Liver (tissue), 10 donors: ENCODE measurements at places on chromosomes 4 and X. TPM values are rescaled to one million over a fixed set of nuclear protein-coding genes. Genes with fewer than 3 reads are reported as not detected.

Gene SPANXC
- total RNA-seq = not detected

Gene AFF2
- 0.50 TPM for total RNA-seq

Gene TRIM61
- total RNA-seq = 0.50 TPM

Gene P2RY4
- total RNA-seq = 0.08 TPM

DNA sequence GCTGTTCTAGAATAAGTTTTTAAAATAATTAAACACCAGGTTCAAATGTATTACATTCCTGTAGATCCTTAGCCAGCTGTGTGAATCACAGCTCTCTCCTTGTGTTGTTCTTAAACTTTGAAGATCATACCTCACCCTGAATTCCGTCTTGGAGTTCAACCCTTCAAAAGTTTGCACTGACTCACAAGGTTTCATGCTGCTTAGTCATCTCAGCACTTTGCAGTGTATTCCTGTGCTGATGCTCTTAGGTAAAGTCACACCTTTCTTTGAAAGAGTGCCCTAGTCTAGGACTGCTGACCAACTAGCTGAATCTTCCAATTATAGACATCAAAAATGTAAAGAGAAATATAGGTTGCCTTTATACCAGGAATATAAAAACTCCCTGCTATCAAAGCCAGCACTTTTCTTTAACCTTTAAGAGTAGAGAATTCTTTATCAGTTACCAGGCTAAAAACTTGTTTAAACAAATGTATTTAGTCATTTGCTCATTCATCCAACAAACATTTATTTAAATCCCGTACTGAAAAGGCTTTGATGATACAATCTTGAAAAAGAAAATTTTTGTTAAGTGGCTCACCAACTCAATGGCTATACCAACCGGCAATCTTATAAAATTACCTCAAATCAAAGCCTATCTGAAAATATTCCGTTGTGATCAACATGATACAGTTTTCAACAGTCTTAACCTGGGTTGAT lies 169.7 kb downstream of the RAP1GDS1 start:
- DNase-seq = no peak

GRCh38 chr4:35516102-35516501 lies 728.2 kb downstream of the ARAP2 start:
- DNase-seq = no peak

DNA sequence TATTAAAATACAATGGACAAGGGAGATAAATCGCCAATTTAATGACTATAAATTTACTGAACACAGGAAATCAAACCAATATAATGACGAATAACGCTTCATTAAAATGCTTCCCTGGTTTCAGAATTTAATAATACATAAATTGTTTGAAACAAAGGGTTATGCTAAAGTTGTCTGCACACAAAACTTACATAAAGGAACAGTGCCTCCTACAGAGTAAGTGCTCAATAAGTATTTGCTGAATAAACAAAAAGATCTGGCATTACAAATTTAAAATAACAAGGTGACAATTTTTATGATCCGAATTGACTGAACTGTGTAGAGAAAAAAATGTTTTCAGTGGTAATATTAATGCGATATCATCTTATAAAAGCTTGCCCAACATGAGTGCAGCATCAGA lies 69.6 kb downstream of the NOCT start:
- DNase-seq = no peak
